ENCODE measurements at places on chromosomes 6 and 20.

DNA sequence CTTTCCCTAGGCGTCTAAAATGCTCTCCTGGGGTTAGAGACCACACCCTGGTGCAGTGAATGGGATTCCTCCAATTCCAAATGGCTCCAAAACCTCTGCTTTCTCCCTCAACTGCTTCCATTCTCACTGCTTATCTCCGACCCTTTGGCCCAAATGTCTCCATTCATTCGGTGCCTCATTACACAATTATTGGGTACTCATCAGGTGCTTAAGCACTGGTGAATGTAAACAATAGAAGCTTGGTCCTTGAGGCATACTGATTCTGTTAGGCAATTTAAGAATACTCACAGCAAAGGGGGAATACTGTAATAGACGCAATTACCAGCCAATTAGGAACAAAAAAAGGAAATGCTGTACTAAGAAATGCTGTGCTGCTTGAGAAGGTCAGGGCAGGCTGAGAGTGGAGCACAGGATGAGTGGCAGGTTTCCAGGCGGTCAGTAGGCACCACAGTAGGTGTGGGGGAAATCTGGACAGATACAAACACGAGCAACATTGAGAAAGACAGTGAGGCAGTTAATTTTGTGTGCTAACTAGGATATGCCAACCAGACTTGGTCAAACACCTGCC, 23.0 kb downstream of the GMDS start:
- no peak for DNase-seq

- DNase-seq, result no peak
These were observed 195.0 kb upstream of the MARCKS start for GRCh38 chr6:113662093-113662665.

- no peak for DNase-seq
These were observed 44.6 kb downstream of the TOX2 start for GRCh38 chr20:43959079-43959919.

DNA sequence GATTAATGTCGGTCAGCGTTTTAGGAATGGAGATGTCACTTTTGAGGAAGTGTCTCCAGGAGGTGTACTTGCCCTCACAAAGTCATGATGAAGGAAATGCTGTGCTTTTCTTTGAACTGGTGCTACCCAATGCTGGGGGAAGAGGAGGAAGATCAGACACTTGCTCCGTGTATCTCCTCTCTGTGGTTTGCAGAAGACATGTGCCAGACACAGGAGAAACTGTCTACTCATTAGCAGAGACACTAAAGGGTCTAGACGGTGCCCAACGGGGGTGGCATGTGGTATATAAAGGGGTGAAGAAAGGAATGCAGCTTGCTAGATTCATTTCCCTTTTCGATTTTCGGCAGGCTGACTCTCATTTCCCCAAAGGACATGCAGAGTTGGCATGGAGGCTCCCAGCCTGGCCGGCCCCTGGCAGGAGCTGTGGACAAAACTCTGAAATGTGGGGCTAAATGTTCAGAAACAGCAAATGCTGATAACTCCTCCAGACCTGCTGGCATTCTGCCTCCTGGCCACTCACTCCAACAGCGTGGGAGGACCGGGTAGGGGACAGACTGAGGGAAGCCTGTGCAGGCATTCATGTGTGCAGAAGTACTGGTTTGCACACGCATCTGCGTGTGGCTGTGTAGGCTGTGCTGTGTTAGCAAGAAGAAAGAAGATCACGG, 59.6 kb upstream of the QKI start:
- peak; percentile 48 for DNase-seq

- no peak for DNase-seq
These were observed 60.9 kb downstream of the SULF2 start for GRCh38 chr20:47724396-47724795.

DNA sequence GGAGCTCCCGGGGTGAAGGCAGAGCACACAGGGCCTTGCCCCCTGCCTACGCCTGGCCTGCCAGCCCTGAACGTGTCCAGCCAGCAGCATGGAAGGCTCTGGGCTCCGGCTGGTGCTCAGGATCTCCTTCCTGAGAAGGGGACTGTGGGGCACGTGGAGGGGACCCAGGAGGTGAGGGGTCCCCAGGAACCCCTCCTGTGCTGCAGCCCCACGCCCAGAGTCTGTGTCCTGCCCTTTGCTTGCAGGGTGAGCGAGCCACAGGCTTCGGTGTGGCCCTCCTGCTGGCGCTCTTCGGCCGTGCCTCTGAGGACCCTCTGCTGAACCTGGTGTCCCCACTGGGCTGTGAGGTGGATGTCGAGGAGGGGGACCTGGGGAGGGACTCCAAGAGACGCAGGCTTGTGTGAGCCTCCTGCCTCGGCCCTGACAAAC, 22.3 kb downstream of the NPEPL1 start:
- no peak for DNase-seq

- no peak for DNase-seq
These were observed 23.1 kb downstream of the TFAP2A start for GRCh38 chr6:10391799-10392198.

GRCh38 chr6:146253691-146254090, 224.8 kb downstream of the GRM1 start:
- no peak for DNase-seq

DNA sequence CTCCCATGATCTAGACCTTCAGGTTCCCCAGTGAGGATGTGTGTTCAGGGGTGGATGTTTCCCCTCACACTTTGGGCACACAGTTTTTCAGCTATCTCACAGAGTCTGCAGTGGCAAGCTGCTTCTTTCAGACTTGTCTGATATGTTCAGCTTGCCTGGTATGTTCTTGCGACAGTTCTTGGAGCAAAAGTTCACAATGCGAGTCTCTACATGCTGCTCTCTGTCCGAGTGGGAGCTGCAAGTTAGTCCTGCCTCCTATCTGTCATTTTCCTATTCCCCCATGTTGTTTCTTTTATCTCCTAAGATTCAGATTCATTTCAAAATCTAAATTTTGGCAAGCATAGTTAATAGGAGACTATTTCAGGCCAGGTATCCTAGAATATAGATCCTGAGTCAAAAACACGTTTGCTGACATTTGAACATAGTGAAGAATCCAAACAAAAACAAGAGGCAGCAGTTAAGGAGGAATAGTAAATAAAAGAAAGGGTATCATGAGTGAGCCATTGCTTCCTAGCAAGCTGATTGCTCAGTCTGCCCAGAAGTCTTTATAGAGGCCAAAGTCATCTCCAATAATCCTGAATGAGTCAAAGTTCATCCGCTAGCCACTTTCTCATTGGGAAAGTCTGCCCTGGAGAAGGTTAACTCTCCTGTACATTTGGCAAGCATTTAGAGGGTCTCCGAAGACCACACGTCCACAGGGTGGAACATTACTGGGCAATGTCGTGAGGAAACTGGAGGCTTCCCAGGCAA, 140.2 kb upstream of the MOCS1 start:
- DNase-seq, result no peak

GRCh38 chr6:106159531-106159940, 73.4 kb downstream of the PRDM1 start:
- no peak for DNase-seq

- no peak for DNase-seq
These were observed 262.3 kb downstream of the CDH4 start for GRCh38 chr20:61514396-61514795.
